Fibroblast of skin of right biceps (primary cell): ENCODE measurements at places on chromosomes 7 and 10.

- DNase-seq = no peak
Observed at GRCh38 chr7:80807166-80807900, 111.5 kb downstream of the SEMA3C start.

DNA sequence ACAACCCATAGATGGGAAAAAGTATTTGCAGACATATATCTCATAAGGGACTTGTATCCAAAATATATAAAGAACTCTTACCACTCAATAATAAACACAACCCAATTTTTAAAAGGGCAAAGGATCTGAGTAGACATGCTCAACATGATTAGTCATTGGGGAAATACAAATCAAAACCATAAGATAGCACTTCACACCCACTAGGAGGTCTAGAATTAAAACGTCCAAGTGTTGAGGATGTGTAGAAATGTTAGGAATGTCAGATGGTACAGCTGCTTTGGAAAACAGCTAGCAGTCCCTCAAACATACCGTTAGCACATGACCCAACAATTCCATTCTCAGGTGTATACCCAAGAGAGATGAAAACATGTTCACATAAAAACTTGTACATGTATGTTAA lies 8.3 kb downstream of the PSTK start:
- peak; percentile 31 for DNase-seq

DNA sequence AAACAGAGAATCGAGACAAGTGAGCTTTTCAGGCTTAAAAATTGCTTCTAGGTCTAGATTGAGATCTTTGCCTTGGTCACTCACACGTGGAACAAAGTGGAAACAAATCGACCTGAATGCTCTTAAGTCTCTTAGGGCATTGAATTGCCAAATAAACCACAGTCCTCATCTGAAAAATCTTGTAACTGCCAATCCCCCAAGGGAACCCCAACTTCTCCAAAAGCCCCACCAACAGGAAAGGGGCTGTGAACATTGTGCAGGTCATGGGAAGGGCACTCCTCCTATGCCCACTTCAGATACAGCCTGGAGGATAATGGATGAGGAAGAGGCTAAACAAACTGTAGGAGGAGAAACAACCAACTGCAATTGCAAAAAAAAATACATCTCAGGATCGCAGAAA lies 91.3 kb downstream of the DGKI start:
- no peak for DNase-seq

DNA sequence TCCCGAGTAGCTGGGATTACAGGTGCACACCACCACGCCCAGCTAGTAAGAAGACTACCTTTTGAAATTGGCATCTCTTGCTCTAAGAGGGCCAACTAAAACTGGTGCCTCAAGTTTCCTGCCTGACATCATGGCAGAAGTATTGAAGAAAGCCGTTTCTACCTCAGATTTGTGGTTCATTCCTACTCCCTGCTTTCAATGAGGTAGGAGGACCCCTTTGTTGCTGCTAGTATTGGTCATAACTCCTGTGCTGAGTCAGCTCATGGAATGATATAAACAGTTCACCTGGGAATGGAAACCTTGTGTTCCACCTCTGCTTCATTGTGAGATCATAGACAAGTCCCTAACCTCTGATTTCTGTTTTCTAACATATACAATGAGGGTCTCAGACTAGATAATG lies 82.8 kb downstream of the CDK6 start:
- DNase-seq = no peak

GRCh38 chr7:131898418-131898817 lies 342.0 kb upstream of the PODXL start:
- DNase-seq = peak; percentile 46

DNA sequence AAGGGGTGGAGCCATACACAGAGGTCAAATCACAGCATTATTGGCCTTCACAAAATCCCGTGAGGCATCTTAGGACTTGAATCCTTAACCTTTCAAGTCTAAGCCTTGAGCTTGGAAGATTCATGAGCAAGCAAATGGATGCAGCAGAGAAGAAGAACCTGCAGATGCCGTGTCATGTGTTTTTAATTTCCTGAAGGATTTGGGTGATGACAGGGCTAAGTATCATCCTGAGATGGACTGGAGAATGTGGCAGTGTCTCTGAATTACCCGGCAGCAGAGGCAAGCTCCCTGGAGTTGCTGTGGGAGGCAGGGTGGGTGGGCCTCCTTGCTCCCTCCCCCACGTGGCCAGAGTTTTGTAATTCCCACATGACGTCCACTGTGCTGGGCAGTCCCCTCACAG lies 50.8 kb downstream of the GCC1 start:
- DNase-seq = peak; percentile 36
